Sciatic nerve (tissue), 2 donors: ENCODE measurements at places on chromosomes 2 and 18.

- no peak for DNase-seq
Measured at GRCh38 chr2:134104754-134105153, 149.1 kb upstream of the MGAT5 start.

DNA sequence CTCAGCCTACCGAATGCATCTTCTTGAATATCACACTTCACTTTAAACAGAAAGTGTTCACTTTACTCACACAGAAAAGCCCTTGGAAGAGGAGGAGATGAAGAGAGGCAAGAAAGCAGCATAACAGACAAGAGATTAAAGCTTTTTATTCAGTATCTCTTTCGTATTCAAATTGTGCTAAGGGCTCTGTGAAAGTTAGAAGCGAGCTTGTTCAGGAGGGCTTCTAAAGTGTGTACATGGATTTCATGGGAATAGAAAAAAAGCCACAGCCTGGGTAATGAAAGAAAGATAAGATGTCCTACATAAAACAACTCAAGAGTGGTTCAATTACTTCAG, 531.9 kb downstream of the TMEM182 start:
- DNase-seq, result no peak

- no peak for DNase-seq
Measured at GRCh38 chr2:65790676-65790935, 358.2 kb upstream of the SPRED2 start.

DNA sequence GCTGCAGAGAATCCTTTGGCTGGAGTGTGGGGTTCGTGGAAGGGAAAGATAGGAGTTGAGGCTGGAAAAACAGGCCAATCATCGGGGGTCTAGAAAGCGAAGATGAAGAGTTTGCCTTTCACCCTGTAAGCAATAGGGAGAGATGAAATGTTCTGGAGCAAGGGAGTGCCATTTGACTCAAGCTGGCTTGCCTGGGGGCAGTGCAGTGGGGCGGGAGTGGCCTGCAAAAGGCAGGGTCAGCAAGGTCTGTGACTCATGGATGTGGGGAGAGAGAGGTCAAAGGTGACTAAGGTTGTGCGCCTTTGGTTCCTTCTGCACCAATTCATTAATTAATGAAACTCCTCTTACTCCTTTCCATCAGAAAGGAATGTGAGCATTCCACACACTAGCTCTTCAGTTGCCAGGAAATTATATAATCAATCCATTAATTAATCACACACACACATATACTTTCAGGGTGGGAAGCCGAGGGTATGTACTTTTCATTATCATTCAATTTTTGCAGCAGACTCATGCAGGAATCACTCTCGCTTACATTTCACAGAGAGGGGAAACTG, 227.6 kb downstream of the MYCN start:
- no peak for DNase-seq

DNA sequence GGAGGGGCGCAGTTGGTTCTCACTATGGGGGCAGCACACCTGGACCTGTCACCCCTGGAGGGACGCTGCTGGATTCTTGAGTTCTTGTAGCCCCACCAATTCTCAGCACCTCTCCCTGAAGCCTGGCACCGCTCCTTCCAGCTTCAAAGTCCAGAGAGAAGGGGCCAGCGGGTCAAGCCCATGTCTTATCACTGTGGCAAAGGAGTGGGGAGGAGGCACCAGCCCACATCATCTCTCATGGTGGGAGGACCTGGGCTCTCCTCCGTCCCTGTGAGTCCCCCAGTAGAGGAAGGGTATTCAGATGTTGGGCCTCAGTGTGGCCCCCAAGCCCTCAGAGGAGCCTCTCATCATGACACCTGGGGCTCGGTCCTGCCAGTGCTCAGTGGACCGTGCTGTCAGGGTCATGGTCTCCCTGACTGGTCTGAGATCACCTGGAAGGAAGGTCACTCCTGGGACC, 67.4 kb downstream of the HS1BP3 start:
- DNase-seq, result peak; percentile 54

DNA sequence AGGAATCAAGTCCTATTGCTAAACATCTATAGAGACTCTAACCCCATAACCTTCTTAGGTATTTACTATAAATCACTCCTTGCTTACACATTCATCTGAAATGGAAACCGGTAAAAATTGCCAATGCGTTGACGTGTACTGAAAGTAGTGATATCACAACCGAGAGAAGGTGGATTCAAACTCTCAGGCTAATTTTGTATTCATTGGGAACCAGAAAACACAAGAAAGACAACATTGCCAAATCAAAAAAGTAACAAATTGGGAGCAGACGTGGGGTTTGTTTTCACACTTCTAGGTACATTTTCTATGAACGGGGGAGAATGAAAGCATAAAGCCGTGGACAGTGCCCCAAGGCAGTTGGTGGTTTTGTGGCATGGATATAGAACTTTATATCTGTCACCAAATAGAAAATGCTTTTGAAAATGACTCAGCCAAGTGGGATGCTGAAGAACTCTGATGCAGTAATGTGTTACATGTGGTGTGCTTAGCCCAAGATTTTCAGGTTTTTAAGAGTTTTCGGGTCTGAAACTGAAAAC, 155.1 kb upstream of the RASGRP3 start:
- DNase-seq, result no peak

GRCh38 chr2:238790833-238791230, 57.1 kb upstream of the TWIST2 start:
- no peak for DNase-seq

DNA sequence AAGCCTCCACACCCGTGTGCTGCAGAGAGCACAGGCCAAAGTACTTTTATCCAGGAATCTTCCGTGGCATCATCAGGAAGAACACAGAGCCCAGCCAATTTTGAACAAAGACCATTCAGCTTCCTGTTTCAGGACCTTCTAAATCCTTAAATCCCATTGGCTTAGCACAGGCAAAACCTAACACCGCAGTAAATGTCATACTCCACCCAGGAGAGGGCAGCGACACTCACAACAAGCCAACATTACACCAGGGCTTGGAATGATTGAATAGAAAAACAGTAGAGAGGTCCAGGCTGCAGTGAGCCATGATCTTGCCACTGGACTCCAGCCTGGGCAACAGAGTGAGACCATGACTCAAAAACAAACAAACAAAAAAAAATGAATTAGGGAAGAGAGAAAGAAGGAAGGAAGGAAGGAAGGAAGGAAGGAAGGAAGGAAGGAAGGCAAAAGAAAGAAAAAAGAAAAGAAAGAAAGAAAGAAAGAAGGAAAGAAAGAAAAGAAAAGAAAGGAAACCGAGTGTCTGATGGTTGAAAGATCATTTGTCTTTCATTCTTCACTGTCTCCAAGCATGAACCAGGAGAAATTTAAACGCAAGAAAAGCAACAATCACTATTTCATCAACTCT, 144.6 kb upstream of the SATB2 start:
- no peak for DNase-seq

GRCh38 chr2:1186421-1186820, 226.8 kb upstream of the TPO start:
- DNase-seq, result no peak

GRCh38 chr2:44479127-44479887, 117.6 kb downstream of the CAMKMT start:
- DNase-seq, result no peak

- no peak for DNase-seq
Measured at GRCh38 chr2:200373973-200374416, 67.5 kb downstream of the SPATS2L start.

DNA sequence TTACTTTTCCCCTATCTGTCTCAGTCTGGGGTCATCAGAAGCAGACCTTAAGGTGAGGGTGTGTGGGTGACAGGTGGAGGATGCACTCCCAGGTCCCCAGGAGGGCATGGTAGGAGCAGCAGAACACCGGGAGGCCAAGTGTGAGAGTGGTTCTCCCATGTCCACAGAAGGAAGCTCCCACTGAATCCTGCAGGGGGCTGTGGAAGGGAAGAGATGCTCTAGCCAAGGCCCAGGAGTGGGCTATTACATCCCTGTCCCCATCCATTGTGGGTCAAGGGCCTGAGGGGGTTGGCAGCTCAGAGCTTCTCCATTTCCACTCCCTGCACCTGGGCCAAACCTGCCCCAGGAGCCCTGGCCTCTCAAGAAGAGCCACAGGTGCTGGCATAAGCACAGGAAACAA, 86.4 kb upstream of the KCNE4 start:
- no peak for DNase-seq

DNA sequence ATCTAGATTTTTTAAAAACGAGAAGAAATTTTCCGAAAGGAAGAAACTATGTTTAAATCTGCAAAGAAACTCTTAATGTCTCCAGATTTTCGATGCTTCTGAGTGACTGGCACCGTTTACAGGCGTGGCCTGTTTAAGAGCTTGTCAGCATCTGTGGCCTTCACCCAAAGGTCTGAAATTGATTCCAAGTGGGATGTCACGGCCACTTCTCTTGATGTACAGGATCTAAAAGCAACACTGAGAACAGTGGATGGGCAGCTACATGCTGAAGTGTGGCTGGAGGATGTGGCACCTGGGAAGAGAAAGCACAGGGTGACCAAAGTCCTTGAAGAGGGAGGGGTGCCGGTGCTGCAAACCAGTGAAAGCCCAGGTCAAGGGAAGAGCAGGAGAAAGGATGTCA, 28.0 kb downstream of the EMILIN2 start:
- no peak for DNase-seq

- DNase-seq, result no peak
Measured at GRCh38 chr18:25445430-25445829, 93.5 kb upstream of the ZNF521 start.

- DNase-seq, result no peak
Measured at GRCh38 chr18:45349019-45349418, 266.3 kb upstream of the SLC14A2 start.

- DNase-seq, result no peak
Measured at GRCh38 chr2:238146884-238147544, 8.5 kb downstream of the KLHL30 start.

DNA sequence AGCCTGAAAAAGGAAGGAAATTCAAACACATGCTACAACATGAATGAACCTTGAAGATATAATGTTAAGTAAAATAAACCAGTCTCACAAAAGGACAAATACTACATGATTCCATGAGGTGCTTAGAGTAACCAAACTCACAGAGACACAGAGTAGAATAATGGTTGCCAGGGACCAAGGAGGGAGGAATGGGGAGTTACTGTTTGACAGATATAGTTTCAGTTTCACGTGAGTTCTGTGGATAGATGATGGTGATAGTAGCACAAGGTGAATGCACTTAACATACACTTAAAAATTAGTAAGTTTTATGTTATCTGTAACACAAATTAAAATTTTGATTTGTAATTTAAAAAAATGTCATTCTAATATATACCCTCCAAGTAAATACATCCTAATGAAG, 106.9 kb upstream of the ACVR1C start:
- no peak for DNase-seq

DNA sequence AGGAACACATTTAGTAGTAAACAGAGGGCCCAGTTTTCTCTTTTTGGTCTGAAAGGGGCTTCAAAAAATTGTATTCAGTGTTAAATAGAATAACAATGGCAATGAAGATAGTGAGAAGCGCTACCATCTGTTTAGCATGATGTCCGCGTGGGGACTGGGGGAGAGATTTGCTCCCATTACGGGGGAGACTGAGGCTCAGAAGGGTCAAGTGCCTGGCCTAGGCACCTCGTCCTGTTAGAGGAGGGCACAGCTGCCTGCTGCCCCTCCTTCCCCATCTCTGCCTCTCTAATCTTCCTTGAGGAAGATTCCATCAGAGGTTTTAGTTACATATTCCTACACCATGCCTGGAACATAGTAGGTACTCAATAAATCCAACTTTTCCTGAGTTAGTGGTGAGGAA, 10.1 kb upstream of the TMEM185B start:
- DNase-seq, result no peak

- no peak for DNase-seq
Measured at GRCh38 chr2:33366473-33366872, 110.0 kb upstream of the RASGRP3 start.

- peak; percentile 67 for DNase-seq
Measured at GRCh38 chr2:190344276-190344827, 963 bp downstream of the INPP1 start.

- no peak for DNase-seq
Measured at GRCh38 chr2:157182834-157183396, 74.6 kb upstream of the GALNT5 start.

DNA sequence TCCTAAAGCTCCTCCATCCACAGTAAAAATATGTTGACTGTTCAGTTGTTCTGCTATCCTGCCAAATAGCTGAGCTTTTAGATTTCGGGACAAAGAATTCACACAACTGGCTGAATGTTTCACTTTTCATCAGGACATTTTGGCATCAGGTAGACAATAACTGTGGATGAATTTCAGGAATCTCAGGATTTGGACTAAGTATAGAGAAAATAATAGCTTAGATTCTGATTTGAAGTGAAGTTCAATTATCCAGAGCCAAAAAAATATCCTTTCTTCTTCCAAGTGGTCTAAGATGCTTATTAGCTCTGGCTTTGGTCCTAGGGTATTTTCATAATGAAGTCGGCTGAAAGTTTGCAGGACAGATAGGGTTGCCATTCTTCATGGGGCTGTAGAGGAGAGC, 16.1 kb downstream of the KCNE4 start:
- no peak for DNase-seq

DNA sequence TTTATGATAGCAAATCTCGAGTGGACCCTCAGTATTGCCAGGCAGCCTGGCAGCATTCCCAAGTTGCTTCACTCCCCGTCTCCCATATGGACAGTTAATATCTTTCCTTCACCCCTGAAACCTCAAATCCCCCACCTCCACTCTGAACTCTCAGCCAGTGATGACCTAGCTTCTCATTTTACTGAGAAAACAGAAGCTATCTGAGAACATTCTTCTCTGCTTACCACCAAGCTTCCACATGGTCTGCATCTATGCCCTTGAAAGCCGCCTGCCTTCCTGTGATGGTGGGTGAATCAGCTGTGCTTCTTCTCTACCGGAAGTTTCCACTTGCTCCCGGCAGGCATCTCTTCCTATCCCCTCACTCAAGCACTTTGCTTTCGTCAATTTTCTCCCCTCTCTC, 529.2 kb downstream of the EPHA4 start:
- no peak for DNase-seq

GRCh38 chr2:128446049-128446873, 127.6 kb upstream of the HS6ST1 start:
- DNase-seq, result peak; percentile 22

- DNase-seq, result no peak
Measured at GRCh38 chr2:162734866-162735265, 103.7 kb downstream of the KCNH7 start.

DNA sequence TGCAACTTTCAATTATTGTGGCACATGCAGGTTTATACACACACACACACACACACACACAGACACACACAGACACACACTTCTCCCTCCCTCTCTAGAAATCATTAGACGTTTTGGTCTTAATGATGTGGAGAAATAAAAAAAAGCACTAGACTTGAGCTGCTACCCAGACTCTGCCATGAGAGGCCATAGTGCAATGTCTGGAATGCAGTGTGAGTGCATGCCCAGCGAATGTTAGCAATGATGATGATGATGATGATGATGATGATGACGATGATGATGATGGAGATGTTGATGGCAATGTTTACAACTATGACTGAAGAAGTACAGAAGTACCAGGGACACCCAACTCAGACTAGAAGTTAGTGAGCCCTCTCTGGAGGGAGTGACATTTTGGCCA, 23.8 kb upstream of the KLHL29 start:
- DNase-seq, result no peak

DNA sequence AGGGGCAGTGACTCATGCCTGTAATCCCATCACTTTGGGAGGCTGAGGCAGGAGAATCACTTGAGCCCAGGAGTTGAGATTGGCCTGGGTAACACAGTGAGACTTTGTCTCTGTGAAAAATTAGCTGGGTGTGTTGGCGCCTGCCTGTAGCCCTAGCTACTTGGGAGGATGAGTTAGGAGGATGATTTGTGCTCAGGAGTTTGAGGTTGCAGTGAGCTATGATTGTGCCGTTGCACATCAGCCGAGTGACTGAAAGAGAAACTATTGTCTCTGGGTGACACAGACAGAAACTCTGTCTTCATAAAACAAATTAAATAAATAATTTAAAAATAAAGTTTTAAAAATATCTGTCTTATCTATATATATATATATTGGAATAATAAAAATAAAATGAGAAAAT, 1844.6 kb upstream of the PIK3C3 start:
- DNase-seq, result no peak
